Neural progenitor cell (in vitro differentiated cells): ENCODE measurements at places on chromosomes 4 and X. TPM values are rescaled to one million over a fixed set of nuclear protein-coding genes. Genes with fewer than 3 reads are reported as not detected.

GRCh38 chr4:3748136-3748898 lies 17.9 kb upstream of the ADRA2C start:
- no peaks in the 10 kb centered on the region for H3K36me3 ChIP-seq
- H3K4me3 ChIP-seq: no peak overlapping the region
- H3K27ac ChIP-seq: no peak overlapping the region
- H3K27me3 ChIP-seq: peaks cover 52% of the 10 kb centered on the region

DNA sequence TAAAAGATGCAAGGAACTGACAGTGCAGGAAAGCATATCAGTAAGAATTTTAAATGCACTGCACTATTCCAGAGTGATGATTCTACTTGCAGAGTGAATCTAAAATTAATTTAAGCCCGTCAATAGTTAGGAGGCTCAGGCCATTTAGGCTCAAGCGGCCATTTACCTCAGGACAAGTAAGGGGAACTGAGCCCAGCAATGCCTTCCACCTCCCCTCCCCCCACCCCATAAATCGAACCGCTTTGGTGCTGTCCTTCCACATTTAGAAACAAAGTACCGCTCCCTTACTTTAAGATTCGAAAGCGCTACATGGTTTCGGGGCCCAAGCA lies 665 bp downstream of the RBM41 start:
- no peak overlapping the region for H3K27ac ChIP-seq
- no peak for DNase-seq
- H3K27me3 ChIP-seq: no peaks in the 10 kb centered on the region

DNA sequence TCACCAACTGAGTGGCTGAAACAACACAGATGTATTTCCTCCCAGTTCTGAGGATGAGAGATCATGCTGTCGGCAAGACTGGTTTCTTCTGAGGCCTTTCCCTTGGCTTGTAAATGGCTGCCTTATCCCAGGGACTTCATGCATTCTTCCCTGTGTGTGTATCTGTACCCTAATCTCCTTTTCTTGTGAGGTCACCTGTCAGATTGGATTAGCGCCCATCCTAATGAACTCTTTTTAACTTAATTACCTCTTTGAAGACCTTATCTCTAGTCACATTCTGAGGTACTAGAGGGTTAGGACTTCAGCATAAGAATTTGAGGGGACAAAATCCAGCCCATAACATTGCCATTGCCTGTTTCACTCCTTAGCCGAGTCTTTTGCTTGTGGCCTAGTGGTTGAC lies 59.5 kb upstream of the TMEM150C start:
- peak overlapping the region; percentile 21 for H3K4me3 ChIP-seq
- H3K27me3 ChIP-seq: no peaks in the 10 kb centered on the region
- H3K36me3 ChIP-seq: no peaks in the 10 kb centered on the region
- peaks cover 31% of the 10 kb centered on the region for H3K4me1 ChIP-seq
- DNase-seq: peak; percentile 80

GRCh38 chrX:107775734-107776511 lies at the start of gene TSC22D3:
Gene TSC22D3, minus strand, starts transcription at chrX:107775787. Its CDS starts 368 bp downstream, at chrX:107775419.
- DNase-seq: peak; percentile 87
- H3K4me1 ChIP-seq: peaks cover 24% of the 10 kb centered on the region
- H3K36me3 ChIP-seq: no peaks in the 10 kb centered on the region
- H3K4me3 ChIP-seq: peak within 1 kb of the TSS; percentile 56
- peaks cover 52% of the 10 kb centered on the region for H3K27me3 ChIP-seq

Gene HAUS7
- 13.1 and 25.9 TPM in 2 replicates for total RNA-seq

Gene FRMD7
- total RNA-seq: not detected in 2 replicates

Gene CENPU
- total RNA-seq: 154 and 229 TPM in 2 replicates
